ENCODE measurements at places on chromosomes 2 and 18. TPM values are rescaled to one million over a fixed set of nuclear protein-coding genes. Genes with fewer than 3 reads are reported as not detected.

DNA sequence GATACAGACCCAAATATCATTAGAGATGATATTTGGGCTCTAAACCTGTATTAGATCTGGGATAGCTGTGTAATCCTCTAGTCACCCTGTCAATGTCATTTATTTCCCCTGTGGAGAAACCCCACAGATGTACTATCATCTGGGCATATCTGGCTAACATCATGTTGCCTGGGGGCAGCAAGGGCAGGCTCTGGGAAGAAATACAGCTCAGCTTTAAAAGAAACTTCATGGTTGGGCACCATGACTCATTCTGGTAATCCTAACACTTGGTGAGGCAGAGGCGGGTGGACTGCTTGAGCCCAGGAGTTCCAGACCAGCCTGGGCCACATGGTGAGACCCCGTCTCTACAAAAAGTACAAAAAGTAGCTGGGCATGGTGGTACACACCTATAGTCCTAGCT is 282.5 kb downstream of the SLC8A1 start:
- DNase-seq = peak; percentile 13
- no peaks in the 10 kb centered on the region for H3K4me1 ChIP-seq
- H3K27ac ChIP-seq = no peak overlapping the region
- H3K36me3 ChIP-seq = no peaks in the 10 kb centered on the region
- H3K27me3 ChIP-seq = no peaks in the 10 kb centered on the region

GRCh38 chr2:176687944-176688343 is 418.7 kb downstream of the MTX2 start:
- H3K4me3 ChIP-seq = no peak overlapping the region
- no peaks in the 10 kb centered on the region for H3K36me3 ChIP-seq
- H3K4me1 ChIP-seq = no peaks in the 10 kb centered on the region
- peaks cover 87% of the 10 kb centered on the region for H3K27me3 ChIP-seq
- no peak overlapping the region for H3K27ac ChIP-seq

DNA sequence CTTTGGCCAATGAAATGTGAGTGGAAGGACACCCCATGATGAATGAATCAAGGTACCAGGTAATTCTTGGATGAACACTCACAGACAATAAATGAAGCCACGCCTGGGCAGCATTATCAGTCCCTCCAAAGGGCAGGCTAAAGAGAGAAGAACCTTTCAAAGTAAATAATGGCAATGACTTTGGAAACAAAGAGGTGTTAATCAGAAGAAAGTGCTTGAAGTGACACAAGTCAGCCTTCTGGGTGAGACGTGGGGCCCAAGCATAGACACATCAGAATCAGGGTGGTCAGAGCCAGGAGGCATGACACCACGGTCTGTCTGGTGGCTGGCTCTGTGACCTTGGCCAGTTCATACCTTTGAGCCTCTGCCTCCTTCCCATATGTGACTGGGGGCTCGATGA is 103.3 kb downstream of the POLR1A start:
- H3K4me1 ChIP-seq = no peaks in the 10 kb centered on the region
- DNase-seq = no peak
- peaks cover 5% of the 10 kb centered on the region for H3K36me3 ChIP-seq

The SP100 gene
- 42.5 TPM for total RNA-seq

The TNFAIP6 gene
- not detected for total RNA-seq

DNA sequence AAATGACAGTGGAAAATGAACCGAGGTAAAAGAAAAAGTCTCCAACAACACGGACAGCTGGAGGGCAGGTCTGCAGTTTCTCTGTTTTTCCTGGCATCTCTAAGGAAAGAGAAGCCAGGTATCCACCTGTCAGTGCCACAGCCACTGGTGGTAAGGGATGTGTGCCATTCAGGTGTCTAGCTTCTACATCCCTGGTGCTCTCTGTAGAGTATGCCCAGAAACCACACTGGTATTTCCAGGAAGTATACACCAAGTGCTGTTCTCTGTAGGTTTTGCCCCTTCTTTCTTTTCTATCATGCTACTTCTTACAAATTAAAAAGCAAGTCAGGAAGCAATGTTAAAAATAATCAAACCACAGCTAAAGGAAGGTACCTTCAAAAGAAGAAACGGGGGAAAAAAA is 7.6 kb upstream of the AGFG1 start:
- no peak for DNase-seq
- H3K27ac ChIP-seq = no peak overlapping the region
- peaks cover 60% of the 10 kb centered on the region for H3K4me1 ChIP-seq
- no peak overlapping the region for H3K4me3 ChIP-seq

The FKBP7 gene
- 4.2 TPM for total RNA-seq

DNA sequence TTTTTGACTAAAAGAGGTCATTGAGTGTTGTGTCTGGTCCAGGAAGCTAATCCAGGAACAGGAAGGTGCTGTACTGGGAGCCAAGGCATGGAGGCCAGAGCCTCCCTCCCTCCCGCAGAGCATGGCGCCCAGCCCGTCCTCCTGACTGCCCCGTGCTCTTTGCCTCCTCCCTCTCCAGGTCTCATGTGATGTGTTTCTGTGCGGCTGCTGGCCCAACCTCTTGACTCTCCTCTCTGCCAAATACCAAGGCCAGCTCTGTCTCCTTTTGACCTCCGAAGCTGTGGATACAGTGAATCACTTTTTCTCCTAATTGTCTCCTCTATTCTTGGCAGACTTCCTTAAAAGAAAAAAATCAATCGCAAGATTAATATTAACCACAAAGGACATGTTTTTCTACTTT is 284.1 kb downstream of the PHLPP1 start:
- no peak overlapping the region for H3K27ac ChIP-seq
- DNase-seq = peak; percentile 50
- H3K27me3 ChIP-seq = no peaks in the 10 kb centered on the region
- no peaks in the 10 kb centered on the region for H3K36me3 ChIP-seq
- no peak overlapping the region for H3K4me3 ChIP-seq

DNA sequence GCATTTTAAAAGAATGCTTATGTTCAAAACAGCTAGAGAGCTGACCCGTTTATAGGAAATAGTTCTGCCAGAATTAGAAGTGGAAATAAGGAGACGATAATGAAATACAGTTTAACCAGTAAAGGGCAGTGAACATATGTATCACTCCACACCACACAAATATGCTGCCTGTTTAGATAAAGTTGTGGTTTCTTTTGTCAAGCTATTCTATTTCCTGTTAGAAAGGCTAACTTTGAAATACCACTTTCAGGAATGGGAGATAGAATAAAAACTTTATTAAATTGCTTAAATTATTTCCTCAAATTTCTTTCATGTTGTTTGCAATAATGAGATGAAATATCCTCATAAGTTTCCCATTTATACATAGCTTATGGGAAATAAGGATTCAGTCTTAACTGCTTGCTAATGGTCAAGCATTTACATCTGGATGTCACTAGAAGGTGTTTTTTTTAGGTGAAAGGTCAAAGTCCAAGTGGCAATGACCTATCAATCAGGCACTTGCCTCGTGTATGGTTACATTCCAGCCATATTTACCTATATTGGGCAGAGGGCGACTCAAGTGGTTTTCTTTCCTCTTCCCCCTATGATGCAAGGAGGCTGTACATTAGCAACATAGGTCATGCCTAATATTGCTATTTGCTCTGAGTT is 148.9 kb downstream of the ZEB2 start:
- DNase-seq = no peak
- no peaks in the 10 kb centered on the region for H3K36me3 ChIP-seq
- H3K4me3 ChIP-seq = no peak overlapping the region
- H3K4me1 ChIP-seq = peaks cover 19% of the 10 kb centered on the region

The PHLPP1 gene
- total RNA-seq = 14.1 TPM

DNA sequence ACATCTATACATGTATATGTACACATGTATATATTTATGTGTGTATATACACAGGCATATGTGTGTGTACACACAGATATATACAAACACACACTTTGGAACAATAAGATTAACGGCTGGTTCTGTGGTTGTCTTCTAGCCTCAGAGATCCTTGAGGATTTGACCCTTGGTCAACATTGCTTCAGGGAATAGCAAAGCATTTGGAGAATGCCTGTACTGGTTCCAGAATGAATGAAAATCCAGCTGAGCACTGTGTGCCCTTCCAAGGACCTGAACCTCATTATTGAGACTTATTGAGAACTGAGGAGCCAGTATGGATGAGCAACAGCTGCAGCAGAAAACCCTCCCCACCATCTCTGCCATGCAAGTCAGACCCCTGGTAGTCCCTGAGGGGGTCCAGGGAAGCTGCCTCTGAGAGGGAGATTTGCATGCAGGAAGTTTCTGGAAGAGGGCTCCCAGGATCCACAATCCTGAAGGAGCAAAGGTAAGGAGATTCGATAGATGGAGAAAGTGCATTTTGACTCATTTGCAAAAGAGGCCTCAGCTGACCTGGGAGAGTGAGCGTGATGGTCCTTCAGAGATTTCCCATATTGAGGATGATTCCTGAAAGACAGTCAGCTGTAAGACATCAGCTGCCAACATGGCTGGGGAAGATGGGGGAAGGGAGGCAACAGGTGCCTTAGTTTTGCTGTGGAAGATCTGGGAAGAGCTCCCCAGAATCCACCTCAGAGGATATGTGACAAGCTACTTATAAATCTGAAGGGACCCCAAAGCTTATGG is 166.6 kb upstream of the NCKAP5 start:
- no peak for DNase-seq
- no peak overlapping the region for H3K27ac ChIP-seq
- no peaks in the 10 kb centered on the region for H3K36me3 ChIP-seq
- no peaks in the 10 kb centered on the region for H3K27me3 ChIP-seq

DNA sequence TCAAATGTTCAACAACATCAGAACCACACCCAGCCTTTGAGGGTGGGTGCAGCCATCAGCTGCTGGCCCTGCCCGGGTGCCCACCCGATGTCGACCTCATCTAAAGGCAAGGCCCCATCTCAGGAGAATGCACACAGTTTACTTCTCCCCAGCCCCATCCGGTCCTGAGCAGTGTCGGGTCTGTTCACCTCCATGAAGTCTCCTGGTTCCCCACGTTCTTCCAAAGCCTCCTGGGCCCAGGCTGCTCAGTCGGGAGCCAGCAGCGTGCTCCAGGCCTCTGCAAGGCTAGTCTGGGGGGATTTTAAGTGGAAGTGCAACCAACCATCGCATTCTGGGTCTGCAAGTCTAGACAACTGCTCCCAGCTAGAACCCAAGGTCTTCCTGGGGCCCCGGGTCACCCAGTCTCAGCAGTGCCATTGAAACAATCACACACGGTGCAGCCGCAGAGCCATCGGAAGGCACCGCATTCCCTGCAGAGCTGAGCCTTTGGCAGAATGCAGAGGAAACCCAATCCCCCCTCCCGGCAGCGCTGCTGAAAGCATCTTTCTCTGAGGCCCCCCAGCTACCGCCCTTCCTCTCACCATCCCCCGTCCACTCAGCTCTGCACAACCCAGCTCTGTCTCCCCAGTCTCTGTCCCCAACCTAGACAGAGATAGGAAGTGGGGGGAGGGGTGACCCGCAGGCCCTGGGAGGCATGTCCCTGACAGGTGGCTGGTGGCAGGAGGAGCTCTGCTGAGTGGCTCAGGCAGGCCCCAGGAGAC is 8.5 kb downstream of the ESPNL start:
- H3K4me1 ChIP-seq = no peaks in the 10 kb centered on the region
- H3K36me3 ChIP-seq = no peaks in the 10 kb centered on the region
- H3K27ac ChIP-seq = no peak overlapping the region
- H3K4me3 ChIP-seq = no peak overlapping the region
- DNase-seq = no peak

DNA sequence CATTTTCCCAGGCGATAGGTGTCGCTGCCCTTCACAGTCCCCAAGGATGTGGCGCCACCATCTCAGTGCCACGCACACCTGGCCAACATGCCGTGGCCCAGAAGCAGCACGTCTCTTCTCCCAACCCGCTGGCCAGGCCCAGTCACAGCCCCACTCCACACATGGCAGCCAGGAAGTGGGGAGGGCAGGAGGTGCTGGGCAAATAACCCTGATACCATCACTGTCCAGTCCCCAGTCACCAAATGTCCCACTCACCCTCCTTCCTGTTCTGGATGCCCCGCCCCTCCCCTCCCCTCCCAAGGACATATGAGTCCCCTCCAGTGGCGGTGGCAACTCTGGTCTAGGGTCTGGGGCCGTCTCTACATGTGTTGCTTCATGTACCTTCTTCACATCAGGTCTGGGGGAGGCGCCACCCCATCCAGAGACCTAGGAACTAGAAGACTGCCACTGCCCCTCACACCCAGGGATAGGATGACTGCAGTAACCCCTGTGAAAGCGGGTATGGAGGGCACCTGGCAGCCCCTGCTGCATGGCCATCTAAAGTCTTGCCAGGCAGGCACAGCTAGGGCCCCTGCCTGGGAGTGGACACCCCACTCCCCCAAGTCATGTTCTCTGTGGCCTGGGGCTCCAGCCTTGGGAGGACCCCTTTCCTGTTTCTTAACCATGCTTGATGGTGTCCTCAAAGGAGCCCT is 7.3 kb upstream of the CAPN10 start:
- DNase-seq = no peak
- peak overlapping the region; percentile 48 for H3K4me3 ChIP-seq
- no peaks in the 10 kb centered on the region for H3K27me3 ChIP-seq
- peaks cover 47% of the 10 kb centered on the region for H3K4me1 ChIP-seq
- H3K36me3 ChIP-seq = peaks cover 4% of the 10 kb centered on the region

GRCh38 chr2:164793529-164793928 is 48.1 kb downstream of the COBLL1 start:
- DNase-seq = no peak
- H3K36me3 ChIP-seq = no peaks in the 10 kb centered on the region
- H3K4me3 ChIP-seq = no peak overlapping the region
- H3K27me3 ChIP-seq = no peaks in the 10 kb centered on the region

The ORC4 gene
- 34.6 TPM for total RNA-seq

GRCh38 chr2:162731917-162732804 is 106.4 kb downstream of the KCNH7 start:
- H3K36me3 ChIP-seq = no peaks in the 10 kb centered on the region
- H3K27me3 ChIP-seq = 0 out of 2 replicates have a peak, but pooled peaks cover 6% of the 10 kb centered on the region
- no peak overlapping the region for H3K27ac ChIP-seq
- peaks cover 11% of the 10 kb centered on the region for H3K4me1 ChIP-seq
- peak overlapping the region; percentile 54 for H3K4me3 ChIP-seq

DNA sequence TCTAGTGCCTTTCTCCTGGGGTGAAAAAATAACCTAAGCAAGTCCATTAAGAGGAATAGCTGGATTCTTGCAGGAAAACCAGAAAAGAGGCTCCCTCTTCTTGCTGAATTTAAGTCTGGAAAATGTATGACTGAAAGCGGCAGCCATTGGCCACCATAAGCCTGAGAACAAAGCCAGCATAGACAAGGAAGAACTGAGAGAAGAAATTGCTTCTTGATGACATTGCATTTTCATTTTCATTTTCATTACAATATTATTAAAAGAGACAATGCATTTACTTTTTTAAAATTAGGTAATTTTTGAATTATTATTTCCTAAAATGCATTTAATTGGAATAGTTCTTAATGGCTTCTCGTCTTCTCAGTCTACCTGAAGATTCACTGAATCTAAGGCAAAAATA is 1157.5 kb upstream of the ZEB2 start:
- no peaks in the 10 kb centered on the region for H3K36me3 ChIP-seq
- no peaks in the 10 kb centered on the region for H3K27me3 ChIP-seq
- no peak overlapping the region for H3K27ac ChIP-seq
- peaks cover 6% of the 10 kb centered on the region for H3K4me1 ChIP-seq
- H3K4me3 ChIP-seq = no peak overlapping the region
- DNase-seq = no peak

All from PC-3 (cell line).